Activated T-helper 2 cell treated with anti-CD3 and anti-CD28 coated beads, Interferon-gamma antibody, Interleukin-2, Interleukin-4, amounts not matched to agents 10 μg/mL and 5 μg/mL and 100 μg/mL, durations not matched to agents 14 hours and 24 hours and 36 hours (primary cell): ENCODE measurements at places on chromosomes 5 and 9. TPM values are rescaled to one million over a fixed set of nuclear protein-coding genes. Genes with fewer than 3 reads are reported as not detected.

Gene PLPP1
- total RNA-seq, result 49.6 and 52.1 TPM in 2 replicates

DNA sequence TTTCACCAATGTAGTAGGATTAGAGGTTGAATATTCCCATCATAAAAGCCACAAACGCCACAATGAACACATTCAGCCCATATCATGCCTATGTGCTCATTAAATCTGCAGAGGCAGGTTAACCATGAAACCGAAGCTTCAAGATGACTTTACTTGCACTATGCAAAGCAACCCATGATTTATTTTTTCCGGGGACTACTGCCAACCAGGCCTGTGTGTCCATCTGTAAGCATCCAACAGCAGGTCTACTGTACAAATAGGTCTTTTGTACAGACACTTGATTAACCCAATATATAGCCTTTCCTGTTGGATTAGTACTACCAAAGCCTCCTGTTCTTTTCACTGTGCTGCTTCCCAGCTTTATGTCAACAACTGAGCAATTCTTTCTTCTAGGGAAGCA, 104.9 kb upstream of the CDH10 start:
- H3K4me3 ChIP-seq, result no peak overlapping the region
- no peaks in the 10 kb centered on the region for H3K4me1 ChIP-seq
- DNase-seq, result no peak
- no peak overlapping the region for H3K27ac ChIP-seq
- no peaks in the 10 kb centered on the region for H3K36me3 ChIP-seq

Gene BTNL9
- total RNA-seq, result 0.09 TPM in 1 of 2 replicates, not detected in the other

- DNase-seq, result no peak
- H3K27ac ChIP-seq, result no peak overlapping the region
- H3K4me1 ChIP-seq, result peaks cover 20% of the 10 kb centered on the region
- H3K27me3 ChIP-seq, result no peaks in the 10 kb centered on the region
- H3K36me3 ChIP-seq, result peaks cover 75% of the 10 kb centered on the region
Measured at GRCh38 chr9:93562157-93562556, 14.2 kb upstream of the PHF2 start.
